ENCODE measurements at places on chromosomes 4 and X.

- no peak for DNase-seq
Observed at GRCh38 chrX:108439961-108440696, 491 bp downstream of the COL4A5 start.

DNA sequence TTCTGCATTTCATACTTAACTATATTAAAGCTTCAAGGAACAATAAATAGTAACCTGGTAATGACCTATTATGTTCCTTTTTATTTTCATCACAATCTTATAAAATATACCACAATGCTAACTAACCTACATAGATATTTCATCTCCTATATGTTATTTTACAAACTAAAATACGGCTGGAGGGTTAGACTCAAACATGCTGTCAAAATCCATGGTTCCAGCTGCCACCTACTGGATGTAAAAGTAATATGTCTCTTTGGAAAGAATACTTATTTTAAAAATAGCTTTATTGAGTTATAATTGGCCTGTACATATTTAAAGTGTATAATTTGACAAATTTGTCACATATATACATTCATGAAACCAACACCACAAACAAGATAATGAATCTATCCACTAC is 15.0 kb downstream of the RGN start:
- no peak for DNase-seq

GRCh38 chr4:78687818-78688217 is 88.3 kb upstream of the BMP2K start:
- DNase-seq = no peak

DNA sequence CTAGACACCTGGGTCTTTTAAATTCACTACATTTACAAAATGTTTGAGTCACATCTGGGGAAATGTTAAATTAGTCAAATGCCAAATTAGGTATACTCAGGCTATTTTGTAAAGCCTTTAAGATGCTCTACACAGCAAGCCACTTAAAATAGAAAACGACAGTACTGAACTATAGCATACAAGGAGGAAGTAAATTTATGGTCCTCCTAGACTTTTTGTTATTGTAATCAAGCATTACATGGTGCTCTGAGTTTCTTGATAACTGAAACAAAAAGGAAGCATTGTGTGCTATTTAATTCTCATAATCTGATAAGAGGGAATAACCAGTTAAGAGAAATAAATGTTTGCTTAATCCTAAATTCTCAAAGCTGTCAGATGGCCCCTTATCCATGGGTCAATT is 46.2 kb downstream of the SLC9A7 start:
- no peak for DNase-seq

- no peak for DNase-seq
Observed at GRCh38 chrX:44621078-44621477, 78.4 kb upstream of the FUNDC1 start.

- no peak for DNase-seq
Observed at GRCh38 chr4:117793845-117794480, 240.3 kb upstream of the NDST3 start.

GRCh38 chr4:71906096-71906495 is 122.2 kb upstream of the GC start:
- DNase-seq = no peak

DNA sequence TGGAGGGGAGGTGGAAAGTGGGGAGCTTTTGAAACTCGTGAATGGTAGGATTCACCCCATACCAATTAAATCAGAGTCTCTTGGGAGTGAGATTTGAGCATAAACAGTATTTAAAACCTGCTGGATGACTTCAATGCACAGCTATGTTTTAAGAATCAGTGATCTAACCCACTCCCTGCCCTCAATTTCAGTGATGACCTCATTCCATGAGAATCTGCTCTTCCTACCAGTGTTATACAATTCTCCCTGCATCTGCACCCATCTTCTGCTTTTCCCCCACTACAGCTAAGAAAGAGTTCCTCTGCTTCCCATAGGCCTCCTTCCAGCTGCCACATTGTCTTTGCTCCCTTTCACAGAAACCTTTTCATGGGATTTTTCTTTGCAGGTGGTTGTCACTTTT is 18.3 kb upstream of the H2AZ1 start:
- DNase-seq = no peak

- DNase-seq = no peak
Observed at GRCh38 chrX:120014354-120015130, 62.9 kb downstream of the RHOXF2B start.

GRCh38 chr4:184345573-184345922 is 127.9 kb upstream of the ENPP6 start:
- no peak for DNase-seq

All from stimulated activated CD8-positive, alpha-beta memory T cell treated with anti-CD3 and anti-CD28 coated beads, Interleukin-7, amount 100 ng/mL, for 1 hour (primary cell).